ENCODE measurements at places on chromosomes 2 and 18. TPM values are rescaled to one million over a fixed set of nuclear protein-coding genes. Genes with fewer than 3 reads are reported as not detected.
A peak's percentile ranks its signal among the peaks of the same experiment; 100 is the strongest.

The ZNF513 gene
- 24.5 TPM for total RNA-seq

The MERTK gene
- total RNA-seq: 7.3 TPM

The BBS5 gene
- 1.6 TPM for total RNA-seq

The KLHL14 gene
- 4.8 TPM for total RNA-seq

The HMSD gene
- 3.0 TPM for total RNA-seq

The MBD2 gene
- total RNA-seq: 37.4 TPM

The EFR3B gene
- total RNA-seq: 8.9 TPM

The SERPINB10 gene
- not detected for total RNA-seq

GRCh38 chr2:27010139-27010538, 22.6 kb upstream of the TMEM214 start:
- DNase-seq: no peak
- H3K27ac ChIP-seq: no peak overlapping the region
- H3K27me3 ChIP-seq: peaks cover 11% of the 10 kb centered on the region
- no peaks in the 10 kb centered on the region for H3K4me1 ChIP-seq
- H3K36me3 ChIP-seq: peaks cover 21% of the 10 kb centered on the region

DNA sequence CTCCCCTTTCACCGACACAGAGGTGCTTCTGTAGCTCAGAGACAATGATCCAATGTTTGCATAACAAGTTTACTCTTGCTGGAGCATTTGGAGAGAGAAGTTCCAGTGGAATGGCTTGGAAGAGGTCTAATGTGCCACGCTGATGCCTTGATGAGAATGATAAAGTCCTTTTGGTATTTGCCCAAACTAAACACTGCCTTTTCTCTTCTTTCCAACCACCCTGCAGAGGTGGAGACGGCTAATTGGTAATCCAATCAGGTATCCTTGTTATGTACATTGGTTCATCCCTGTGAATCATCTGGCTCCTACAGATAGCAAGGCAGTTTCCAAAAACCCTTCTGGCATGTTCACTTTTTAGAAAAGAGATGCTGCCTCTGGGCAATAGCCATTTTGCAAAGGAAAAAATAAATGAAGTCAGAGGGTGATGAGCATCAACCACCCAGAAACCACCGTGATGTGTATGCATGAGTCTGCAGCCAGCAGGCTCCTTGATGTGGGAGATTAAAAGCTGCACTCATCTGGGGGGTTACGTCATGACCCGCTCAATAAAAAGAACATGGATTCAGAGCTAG, 40.6 kb downstream of the KIAA2012 start:
- no peaks in the 10 kb centered on the region for H3K36me3 ChIP-seq
- no peak for DNase-seq
- H3K4me3 ChIP-seq: no peak overlapping the region
- no peaks in the 10 kb centered on the region for H3K27me3 ChIP-seq
- H3K4me1 ChIP-seq: peaks cover 22% of the 10 kb centered on the region
- H3K27ac ChIP-seq: no peak overlapping the region

DNA sequence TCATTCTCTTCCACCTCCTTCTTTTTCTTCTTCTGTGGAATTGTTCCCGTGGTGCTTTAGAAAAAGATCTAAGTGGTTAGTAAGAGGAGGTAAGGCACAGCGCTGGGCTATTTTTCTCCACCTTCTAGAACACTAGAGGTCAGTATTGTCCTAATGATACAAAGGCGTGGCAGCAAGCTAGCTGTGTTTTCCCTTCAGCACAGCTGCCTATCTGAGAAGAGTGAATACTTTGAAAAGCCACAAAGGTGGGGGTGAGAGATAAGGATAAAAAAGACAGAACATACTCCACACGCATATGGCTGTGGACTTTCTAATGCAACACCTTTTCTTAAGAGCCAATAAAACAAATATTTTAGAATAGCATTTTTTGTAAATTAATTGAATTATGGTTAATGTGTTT, 2.1 kb downstream of the CNTNAP5 start:
- H3K4me1 ChIP-seq: peaks cover 17% of the 10 kb centered on the region
- H3K36me3 ChIP-seq: no peaks in the 10 kb centered on the region
- peaks cover 50% of the 10 kb centered on the region for H3K27me3 ChIP-seq
- no peak overlapping the region for H3K4me3 ChIP-seq
- H3K27ac ChIP-seq: no peak overlapping the region

DNA sequence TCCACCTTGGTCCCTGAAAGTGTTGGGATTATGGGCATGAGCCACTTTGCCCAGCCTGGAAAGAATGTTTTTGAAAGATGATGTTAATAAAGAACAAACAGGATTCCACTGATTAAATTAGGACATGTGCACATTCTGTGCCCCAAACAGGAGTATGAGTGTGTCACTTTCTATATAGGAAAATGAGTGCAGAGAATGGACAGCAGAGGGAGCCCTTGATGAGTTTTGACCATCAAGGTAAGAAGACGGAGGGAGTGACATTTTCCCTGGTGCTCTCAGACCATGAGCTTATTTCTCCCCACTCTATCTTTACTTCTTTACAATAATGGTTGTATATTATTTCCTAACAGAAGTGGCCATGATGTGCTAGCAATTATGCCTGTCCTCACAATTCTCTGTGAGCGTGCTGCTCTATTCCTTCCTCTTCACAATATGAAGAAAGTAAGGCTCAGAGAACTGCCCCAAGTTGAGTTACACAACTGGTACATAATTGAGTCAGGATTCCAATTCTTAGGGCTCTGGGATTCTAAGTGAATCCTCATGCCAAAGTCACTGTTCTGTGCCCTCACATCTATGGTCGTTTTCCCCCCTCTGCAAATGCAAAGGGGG, 20.6 kb downstream of the RPL37A start:
- no peaks in the 10 kb centered on the region for H3K27me3 ChIP-seq
- H3K4me3 ChIP-seq: no peak overlapping the region
- H3K36me3 ChIP-seq: peaks cover 38% of the 10 kb centered on the region
- peak; percentile 59 for DNase-seq
- H3K4me1 ChIP-seq: peaks cover 6% of the 10 kb centered on the region

DNA sequence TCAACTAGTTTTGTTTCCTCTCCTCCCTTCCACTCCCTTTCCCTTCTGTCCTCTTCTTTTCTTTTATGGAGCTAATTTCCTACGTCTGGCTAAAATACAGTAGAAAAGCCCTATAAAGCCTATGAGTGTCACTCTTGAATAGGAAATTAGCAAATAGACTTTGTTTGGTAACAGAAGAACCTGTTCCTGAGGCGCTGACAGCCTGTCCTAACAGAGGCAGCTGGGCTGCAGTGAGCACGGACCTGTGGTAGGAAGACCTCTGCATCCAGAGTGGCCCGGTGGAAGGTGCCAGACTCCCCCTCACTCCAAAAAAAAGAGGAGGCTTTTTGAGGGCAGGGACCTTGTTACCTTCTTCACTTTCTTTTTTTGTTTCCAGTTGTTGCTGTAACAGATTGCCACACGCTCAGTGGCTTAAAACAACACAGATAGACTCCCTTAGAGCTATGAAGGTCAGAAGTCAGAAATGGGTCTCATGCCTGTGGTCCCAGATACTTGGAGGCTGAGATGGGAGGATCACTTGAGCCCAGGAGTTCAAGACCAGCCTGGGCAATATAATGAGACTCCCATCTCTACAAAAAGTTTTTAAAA, 81.2 kb upstream of the TXNDC2 start:
- H3K4me1 ChIP-seq: peaks cover 52% of the 10 kb centered on the region
- H3K36me3 ChIP-seq: peaks cover 11% of the 10 kb centered on the region
- H3K4me3 ChIP-seq: no peak overlapping the region
- no peaks in the 10 kb centered on the region for H3K27me3 ChIP-seq

GRCh38 chr2:47299555-47299954, 103.4 kb upstream of the MSH2 start:
- no peak overlapping the region for H3K4me3 ChIP-seq
- no peak overlapping the region for H3K27ac ChIP-seq
- DNase-seq: no peak
- H3K27me3 ChIP-seq: peaks cover 12% of the 10 kb centered on the region

DNA sequence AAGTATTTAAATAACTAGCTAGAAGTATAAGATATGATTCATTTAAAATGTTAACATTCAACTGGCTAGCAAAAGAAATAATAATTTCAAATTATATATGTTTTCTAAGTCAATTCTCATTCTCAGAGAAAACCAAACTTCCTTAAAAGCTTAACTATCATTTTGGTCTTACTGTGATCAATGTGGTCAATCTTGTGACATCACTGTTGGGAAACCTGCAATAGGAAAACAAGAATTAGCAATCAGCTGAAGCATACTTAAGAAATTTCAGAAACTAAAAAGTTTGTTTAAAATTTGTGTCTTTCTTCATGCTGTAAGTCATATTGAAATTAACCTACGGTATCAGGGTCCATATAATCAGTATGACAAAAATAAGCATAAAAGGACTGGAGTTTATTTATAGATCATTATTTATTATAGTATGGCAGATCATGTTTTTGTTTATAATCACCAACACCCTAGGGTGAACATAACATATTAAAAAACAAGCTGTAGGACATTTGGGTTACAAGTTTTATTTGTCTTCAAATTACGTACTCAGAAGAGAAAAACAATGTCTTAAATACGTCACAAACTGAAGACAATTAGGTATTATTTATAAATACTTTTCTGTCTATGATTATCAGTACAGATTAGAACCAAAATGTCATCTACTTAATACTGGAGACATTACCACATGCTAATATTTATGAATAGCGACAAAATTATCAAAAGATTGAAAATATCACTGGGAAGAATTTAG, 60.5 kb downstream of the BAZ2B start:
- DNase-seq: no peak
- no peak overlapping the region for H3K27ac ChIP-seq
- H3K36me3 ChIP-seq: no peaks in the 10 kb centered on the region
- no peak overlapping the region for H3K4me3 ChIP-seq
- peaks cover 16% of the 10 kb centered on the region for H3K4me1 ChIP-seq

DNA sequence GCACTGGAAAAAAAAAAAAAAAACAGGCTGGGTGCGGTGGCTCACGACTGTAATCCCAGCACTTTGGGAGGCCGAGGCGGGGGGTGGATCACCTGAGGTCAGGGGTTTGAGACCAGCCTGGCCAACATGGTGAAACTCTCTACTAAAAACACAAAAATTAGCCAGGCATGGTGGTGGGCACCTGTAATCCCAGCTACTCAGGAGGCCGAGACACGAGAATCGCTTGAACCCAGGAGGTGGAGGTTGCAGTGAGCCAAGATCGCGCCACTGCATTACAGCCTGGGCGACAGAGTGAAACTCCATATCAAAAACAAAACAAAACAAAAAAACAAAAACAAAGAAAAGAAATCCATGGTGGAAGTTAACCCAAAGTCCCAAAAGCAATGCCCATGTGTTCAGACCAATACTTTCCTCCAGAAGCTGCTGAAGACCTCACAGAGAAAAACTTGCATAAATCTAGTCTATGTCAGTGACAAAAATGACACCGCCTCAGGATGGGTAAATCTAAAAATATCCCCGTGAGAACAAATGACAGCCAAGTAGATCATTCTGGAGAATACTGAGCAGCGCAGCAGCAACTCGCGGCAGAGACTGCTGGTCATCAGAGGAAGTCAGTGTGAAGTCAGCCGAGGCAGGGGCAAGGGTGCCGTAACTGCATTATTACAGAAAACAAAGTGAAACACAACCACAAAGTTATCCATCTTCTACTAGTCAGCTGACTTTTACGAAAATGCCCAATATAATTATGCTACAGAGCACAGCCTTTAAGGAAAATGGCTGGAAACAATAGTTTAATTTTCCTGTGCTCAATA, 41.0 kb downstream of the LPIN2 start:
- peaks cover 33% of the 10 kb centered on the region for H3K4me1 ChIP-seq
- H3K36me3 ChIP-seq: no peaks in the 10 kb centered on the region
- no peak overlapping the region for H3K27ac ChIP-seq
- no peaks in the 10 kb centered on the region for H3K27me3 ChIP-seq
- no peak overlapping the region for H3K4me3 ChIP-seq
